ENCODE measurements at places on chromosomes 7 and 10.
A peak's percentile ranks its signal among the peaks of the same experiment; 100 is the strongest.

DNA sequence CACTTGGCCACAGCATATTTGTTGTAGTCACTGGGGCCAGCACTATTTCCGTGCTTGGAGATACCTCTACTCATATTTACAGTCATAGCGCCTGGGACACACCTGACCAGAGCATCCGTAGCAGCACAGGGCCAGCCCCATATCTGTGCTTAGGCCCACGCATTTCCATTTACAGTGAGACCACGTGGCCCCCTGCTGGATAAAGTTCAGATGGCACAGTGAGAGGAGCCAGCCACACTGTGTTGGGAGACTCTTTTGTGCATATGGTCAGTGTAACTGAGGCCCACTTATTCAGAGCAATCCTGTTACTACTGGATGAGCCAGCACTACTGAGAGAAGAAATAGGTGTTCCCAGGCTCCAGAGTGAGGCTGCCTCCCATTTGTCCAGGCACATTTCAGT is 455.3 kb downstream of the REEP3 start:
- DNase-seq, result no peak

GRCh38 chr7:135772639-135773222 is 24.1 kb upstream of the FAM180A start:
- DNase-seq, result no peak

GRCh38 chr7:103751311-103751880 is 238.1 kb downstream of the RELN start:
- DNase-seq, result no peak

DNA sequence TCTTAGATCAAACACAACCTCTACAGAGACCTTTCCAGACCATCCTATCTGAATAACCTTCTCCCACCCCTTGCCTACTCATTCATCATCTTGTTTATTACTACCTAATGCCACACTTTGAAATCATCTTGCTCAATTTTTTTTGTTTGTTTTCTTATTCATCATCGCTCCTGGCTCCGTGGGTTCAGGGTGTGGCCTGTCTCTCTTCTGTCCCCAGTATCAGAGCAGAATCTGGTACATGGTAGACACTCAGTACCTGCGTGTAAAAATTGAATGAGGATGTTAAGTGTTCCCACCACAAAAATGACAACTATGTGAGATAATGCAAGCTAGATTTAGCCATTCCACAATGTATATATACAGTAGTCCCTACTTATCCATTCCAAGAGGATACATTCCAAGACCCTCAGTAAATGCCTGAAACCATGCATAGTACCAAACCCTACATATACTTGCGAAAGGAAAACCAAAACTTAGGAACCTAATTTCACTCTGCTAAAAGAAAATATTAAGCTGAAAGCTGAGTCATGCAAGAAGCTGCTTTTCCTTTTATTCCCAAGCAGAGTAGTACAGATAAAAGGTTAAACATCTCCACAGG is 72.1 kb upstream of the SEC61G start:
- no peak for DNase-seq

DNA sequence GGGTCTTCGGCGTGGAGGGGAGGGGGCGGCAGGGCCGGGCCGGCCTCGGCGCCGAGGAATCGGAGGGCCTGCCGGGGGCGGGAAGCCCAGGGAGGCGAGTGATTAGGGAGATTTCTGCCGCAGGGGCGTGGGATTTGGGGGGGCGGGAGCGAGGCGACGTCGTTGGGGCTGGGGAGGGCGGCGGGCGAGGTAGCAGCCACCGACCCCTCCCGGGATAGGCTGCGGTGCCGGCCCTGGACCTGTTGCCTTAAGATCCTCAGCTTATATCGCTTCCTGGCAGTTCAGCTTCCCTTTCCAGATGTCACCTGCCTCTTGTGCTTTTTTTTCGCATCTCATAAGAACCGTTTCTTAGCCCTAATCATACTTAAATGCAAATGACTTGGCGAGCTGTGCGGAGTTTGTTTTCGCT is 655 bp downstream of the LMTK2 start:
- no peak for DNase-seq

DNA sequence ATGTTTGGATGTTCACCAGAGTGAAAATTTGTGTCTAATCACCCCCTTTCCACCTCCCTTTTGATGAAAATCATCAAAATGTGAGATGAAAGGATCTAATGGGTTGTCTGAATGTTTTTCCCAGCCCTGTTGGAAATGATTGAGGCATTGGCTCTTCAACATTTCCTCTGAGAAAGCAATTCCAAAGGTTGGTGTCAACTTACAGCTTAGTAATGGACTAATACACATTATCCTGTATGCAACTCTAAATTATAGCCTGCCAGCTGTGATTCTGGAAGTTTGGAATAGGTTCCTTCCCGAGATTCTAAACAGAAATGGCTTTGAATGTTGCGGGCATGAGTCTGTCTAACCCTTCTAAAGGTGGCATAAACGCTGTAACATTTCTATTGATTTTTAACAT is 152.9 kb downstream of the DYNC1I1 start:
- DNase-seq, result no peak

DNA sequence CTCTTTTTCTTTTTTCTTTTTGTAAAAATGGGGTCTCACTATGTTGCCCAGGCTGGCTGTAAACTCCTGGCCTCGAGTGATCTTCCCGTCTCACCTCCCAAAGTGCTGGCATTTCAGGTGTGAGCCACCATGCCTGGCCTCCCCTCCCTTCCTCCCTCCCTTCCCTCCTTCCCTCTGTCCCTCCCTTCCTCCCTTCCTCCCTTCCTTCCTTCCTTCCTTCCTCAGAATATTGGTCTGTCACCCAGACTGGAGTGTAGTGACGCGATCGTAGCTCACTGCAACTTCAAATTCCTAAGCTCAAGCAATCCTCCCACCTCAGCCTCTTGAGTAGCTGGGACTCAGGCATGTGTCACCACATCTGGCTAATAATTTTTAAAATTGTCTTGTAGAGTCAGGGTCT is 8.4 kb downstream of the AGAP3 start:
- DNase-seq, result no peak

DNA sequence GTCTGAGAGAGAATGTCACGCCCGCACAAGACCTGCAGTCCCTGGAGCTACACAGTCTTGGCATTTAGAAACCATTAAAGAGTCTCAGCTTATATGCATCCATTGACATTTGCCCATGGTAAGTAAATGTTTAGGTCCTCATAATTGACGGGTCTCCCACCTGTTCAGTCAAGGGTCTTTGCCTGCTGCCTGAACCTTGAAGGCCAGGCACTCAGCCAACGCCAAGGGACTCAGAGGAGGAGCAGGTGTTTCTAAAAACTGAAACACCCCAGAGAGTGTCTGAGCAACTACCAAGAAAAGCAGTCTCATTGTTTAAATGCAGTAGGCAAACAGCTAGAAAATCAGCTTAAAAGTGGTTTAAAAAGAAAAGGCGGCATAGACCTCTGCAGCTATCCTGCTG is 264.7 kb upstream of the AKR1E2 start:
- no peak for DNase-seq

GRCh38 chr7:71871446-71871845 is 540.7 kb downstream of the CALN1 start:
- no peak for DNase-seq

DNA sequence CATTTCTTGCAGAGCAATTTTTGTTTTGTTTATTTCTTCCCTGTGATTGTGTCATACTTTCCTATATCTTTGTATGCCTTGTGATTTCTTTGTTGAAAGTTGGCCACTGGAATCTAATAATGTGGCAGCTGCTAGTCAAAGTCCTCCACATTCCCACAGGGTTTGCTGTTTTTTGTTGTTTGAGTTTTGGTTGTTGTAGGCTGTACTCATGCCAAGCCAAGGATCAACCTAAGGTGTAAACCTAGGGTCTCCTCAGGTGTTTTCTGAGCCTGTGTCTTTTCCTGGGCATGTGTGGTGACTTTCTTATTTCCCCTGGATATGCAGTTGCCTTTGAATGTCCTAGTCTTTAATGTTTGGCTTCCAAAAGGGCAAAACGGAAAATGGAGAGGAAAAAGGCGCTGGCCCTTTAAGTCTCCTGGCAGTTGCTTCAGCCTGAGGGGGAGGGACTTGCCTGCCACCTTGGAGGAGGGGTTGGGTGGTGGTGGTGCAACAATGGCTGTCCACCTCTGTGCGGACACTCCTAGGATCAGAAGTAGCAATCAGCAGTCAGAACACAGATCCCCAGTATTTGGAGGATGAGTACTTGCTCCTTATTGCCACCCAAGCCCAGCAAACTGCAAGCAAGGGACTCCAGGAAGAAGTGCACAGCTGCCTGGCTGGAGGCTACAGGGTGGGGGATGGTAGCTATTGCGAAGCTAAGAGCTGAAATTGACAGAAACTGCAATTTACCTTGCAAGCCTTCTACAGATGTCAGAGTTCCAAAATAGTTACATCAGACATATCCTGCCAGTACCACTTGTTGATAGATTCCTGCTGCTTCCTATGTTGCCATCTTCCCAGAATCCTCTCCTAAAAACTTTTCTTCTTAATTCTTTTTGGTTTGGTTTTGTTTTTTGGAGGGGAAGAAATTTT is 5.6 kb upstream of the ZNF518A start:
- peak; percentile 54 for DNase-seq

- no peak for DNase-seq
Observed at GRCh38 chr10:103616705-103617601, 123.4 kb downstream of the NEURL1 start.

DNA sequence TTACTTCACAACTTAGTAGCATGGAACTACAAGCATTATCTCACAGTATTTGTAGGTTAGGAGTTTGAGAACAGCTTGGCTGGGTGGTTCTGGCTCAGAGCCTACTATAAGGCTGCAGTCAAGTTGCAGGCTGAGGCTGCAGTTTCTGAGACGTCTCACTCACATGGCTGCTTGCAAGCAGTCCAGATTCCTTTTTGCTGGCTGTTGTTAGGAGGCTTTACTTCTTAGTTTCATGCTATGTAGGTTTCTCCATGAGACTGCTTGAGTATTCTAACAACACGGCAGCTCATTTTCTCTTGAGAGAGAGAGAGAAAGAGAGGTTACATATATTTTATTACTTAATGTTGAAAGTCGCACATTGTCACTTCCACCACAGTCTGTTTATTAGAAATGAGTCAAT is 1073.9 kb downstream of the NXPH1 start:
- no peak for DNase-seq

DNA sequence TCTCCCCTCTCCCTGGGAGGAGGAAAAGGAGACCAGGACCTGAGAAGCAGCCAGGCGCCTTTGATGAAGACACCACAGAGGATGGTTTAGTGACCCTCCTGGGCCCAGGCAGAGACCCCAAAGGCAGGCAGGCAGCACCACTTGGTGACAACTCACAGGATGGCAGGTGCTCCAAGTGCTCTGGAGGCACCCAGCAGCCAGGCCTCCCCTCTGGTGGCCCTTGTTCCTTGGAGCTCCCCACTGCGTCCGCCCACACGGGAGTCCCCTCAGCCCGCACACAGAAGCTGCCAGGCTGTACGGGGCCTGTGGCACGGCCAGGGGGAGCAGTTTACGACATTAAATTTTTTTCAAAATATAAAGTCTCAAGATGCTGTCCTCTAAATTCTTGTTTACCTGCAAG is 607.1 kb upstream of the FOXK1 start:
- no peak for DNase-seq

GRCh38 chr7:20211376-20211775 is 5.8 kb downstream of the MACC1 start:
- DNase-seq, result no peak

DNA sequence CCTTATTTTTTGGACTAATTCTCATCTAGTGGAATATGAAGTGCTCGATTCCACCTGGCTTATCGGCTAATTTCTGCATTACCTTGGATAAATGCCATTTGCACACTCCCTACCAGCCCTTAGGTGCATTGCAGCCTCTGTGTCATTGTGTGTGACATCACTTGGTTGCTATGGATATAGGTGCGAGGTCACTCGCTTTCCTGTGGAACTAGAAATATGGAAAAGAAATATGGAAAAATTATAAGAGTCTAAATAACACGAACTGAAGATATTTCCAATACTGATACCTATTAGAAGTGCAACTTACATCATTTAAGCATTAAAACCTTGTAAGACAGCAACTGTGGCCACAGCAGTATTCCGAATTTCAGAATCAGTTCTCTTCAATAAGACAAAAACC is 2.0 kb downstream of the YWHAG start:
- no peak for DNase-seq

DNA sequence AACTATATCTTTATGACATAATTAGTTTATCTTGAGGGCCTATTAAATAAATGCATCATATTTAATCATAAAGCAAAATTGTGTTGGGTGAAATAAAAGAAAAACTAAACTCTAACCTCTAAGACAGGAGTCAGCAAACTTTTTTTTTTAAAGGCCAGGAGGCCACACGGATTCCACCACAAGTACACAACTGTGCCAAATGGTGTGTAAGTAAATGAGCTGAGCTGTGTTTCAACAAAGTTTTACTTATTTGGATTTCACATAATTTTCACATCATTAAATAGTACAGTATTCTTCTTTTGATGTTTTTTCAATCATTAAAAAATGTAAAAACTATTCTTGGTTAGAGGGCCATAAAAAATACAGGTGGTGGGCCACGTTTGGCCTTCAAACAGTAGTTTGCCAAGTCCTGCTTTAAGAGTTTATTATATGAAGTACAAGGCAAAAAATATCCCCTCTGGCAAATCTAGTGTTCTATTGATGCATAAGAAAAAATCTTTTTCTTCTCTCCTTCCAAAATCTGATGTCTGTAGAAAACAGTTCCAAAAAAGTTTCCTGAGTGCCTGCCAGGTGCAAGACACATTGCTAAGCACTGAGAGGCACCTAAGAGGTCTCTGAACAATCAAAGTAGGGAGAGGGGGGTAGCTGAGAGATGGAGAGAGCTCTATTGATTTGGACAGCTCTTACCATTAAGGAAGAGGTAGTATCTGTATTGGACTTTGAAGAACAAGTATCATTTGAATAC is 26.5 kb upstream of the SPOCK2 start:
- no peak for DNase-seq

DNA sequence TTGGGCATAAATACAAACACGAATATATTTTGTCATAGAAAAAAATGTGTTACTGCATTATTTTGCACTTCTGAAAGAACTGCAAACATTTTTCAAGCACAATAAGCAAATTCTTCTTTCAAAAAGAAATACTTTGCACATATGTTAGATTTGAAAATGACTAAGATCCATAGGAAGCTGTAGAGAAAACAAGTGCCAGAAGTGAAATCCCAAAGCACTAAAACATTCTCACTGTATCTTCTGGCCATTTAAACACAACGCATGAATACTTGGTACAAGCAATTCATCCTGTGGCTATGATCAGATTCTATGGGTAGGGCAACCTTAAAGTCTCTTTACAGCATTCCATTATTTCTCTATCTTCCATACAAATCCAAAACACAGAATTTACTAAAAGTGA is 225.4 kb upstream of the IMMP2L start:
- no peak for DNase-seq

GRCh38 chr7:32283546-32283945 is 206.6 kb downstream of the LSM5 start:
- DNase-seq, result no peak

DNA sequence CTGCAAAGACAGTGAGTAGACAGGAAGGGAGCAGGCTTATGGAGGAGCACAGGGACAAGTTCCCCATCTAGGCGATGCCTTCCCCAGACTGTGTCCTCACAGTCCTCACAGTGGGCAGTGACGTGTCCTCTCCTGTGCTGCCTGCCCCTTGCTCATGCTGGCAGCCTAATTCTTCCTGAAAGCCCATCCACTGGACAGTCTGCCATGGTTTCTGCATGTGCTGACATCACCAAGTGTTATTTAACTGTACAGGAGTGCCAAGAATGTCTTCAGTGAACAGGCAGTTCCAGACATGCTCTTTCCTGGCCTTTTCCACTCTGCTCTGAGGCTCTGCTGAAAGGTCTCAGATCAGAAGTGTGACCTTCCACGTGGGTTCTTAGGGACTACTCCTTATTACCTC is 54.1 kb downstream of the ZNF248 start:
- DNase-seq, result no peak

GRCh38 chr10:64773357-64773756 is 1252.2 kb downstream of the REEP3 start:
- DNase-seq, result no peak
